ENCODE measurements at places on chromosomes 4 and X. TPM values are rescaled to one million over a fixed set of nuclear protein-coding genes. Genes with fewer than 3 reads are reported as not detected.

The AFF2 gene
- 0.03 TPM for polyA plus RNA-seq

DNA sequence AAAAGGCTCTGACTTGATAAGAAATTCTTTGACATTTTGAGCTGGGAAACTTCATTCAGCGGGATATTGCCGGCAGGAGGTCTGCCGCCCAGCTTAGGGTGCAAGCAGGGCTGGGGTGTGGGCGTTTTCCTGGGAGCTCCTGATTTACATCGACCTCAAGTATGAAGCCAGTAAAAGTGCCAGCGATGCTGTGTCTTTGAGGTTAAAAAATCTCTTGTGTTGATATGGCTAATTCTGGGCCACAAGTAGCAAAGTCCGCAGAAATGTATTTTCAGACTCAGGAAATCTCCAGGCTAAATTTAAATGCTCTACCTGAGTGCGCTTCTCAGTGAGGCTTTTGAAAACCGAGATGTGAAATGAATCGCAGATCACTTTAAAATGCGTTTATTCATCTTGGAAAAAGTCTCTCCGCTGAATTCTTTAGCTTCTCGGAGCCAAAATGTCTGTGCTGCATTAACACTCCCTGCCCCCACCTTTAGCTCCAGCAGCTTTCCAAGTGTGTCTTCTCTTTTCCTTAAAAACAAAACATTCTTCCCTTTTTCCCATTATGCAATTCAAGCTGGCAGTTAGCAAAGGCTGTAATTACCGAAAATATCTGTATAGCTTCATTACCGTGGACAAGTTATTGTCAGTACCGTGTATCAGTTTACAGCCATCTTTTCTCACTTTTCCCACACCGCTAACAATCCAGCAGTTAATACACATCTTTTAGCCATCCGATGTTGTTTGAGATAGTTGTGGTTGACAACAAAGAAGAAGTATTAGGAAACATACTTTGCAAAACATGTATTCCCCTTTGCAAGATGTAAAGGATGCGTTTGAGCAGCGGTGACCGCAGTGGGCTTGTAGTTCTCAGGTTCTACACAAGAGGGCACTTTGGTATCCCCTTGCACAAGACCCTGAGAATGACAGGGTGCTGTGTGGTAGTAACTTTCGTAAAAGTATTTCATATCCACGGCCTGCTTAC lies 136.0 kb upstream of the STX18 start:
- DNase-seq: no peak

DNA sequence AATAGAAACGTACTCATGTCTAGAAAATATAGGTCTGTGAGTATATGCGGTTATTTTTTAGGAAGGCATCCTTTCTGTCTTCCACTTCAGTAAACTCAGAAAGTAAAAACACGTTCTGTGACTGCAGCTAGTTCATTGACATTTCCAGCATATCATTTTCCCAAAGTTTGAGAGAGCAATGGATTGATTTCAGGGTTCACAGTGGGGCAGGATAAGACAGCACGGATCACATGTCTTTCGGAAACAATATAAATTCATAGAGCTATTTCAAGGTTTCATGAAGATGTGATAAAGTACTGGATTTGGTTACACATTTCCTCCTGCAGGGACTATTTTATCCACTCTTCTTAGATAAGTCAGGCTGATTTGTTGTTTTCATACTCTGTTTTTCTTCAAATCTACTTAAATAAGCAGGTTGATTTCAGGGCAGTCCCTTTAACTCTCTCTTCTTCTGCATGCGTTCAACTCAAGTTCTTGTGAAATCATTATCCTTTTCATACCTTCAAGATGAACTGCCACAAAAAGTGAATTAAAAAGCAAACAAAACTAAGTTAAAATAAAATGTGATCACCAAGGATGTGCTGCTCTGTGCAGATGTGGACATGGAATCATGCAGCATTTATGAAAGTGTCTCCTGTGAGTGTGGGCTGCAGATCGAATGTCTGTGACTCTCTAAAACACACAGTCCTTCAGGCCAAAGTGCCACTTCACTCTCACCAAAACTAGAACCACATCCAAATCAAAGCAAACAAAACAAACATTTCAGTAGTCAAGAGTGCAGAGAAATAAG lies 187.7 kb downstream of the UNC5C start:
- no peak for DNase-seq

The MAGEB2 gene
- not detected for polyA plus RNA-seq

GRCh38 chr4:149426461-149426860 lies 389.2 kb downstream of the IQCM start:
- no peak for DNase-seq

DNA sequence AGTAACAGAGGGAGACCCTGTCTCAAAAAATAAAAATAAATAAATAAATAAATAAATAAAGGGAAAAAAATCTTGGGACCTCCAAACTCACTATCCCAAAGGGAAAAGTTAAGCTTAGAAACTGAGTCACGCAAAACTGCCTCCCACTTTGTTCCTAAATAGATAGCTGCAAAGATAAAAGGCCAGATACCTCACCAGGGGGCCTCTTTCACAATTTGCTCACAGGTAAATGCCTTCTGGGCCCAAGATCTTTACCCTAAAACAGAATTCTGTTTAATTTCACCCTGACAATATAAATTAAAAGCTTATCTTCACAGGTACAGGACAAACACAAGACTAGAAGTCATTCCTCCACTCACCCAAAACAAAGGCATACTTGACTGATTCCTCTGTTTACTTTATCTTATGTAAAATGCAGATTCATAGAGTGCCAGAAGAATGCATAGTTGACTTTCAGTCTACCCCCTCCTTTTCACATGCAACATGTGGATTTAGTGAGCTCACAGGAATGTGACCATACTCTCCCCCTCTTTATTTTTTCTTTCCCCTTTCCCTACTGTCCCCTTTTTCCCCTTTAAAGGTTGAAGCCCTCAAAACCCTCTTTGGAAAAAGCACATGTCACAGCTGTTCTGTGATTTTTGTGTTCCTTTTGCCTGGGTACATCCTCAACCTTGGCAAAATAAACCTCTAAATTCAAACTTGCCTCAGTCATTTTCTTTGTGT lies 23.4 kb downstream of the ELF2 start:
- DNase-seq: no peak

The BTC gene
- polyA plus RNA-seq: 0.62 TPM

DNA sequence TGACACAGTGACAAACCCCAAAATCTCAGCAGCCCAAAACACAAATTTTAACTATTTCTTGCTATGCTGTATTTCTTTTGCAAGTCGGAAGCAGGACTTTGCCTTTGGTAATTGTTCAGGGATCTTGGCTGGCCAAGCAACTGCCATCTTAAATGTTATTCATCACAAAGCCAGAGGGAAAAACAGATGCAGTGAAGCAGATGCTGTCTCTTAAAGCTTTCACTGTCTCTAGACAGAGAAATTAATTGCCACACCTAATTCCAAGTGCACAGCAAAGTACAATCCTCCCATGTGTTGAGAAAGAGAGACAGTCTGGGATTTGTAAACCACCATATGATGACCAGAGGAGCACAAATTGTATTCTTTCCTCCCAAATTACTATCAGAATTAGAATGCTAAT lies 30.0 kb upstream of the GALNT7 start:
- no peak for DNase-seq

The MAGEB1 gene
- not detected for polyA plus RNA-seq

DNA sequence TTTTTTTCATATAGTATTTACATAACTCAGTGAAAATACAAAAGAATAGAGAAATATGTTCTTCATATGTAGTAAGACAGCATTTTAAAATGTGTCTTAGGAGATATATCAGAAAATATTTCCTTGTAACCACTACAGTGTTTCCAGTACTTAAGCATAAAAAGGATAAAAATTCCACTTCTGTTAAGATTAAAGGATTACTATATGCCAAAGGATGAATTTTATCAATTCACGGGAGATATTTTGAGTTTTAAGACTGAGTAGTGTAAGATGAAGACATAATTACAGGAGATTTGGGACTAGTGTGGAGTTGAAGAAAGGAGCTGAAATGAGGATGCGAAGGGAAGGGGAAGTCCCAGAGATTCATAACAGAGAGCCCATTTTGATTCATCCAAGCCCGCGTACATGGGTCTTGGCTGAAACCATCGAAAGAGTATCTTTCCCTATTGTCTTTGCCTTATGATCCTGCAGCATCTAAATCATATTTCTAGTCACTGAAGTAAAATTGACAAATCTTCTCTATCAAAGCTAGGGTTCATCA lies 58.7 kb downstream of the MAD2L1 start:
- no peak for DNase-seq

DNA sequence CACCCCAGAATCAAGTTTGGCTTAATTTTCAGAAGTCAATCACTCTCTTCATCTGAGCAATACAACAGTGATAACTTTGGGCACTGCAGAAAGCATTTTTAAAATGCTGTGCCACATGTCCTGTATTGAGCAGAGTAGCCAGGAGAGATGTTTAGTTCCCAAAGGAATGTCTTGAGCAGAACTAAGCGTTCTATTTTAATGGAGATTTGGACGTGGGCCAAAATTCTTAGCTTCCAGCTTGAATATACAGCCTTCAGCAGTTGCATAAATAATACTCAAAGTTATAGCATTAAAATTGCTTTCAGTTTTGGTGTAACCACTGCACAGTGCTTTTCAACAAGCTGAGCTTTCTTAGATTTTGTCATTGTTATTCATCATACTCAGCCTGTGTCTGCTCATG lies 679.2 kb downstream of the NLGN4X start:
- no peak for DNase-seq

- DNase-seq: no peak
Measured at GRCh38 chr4:153344131-153345011, at the start of gene MND1. Gene MND1 (plus strand): TSS chr4:153344688. CDS start chr4:153344738, 50 bp downstream.

GRCh38 chrX:136909119-136909705 lies 28.7 kb upstream of the RBMX start:
- no peak for DNase-seq

The PSAPL1 gene
- polyA plus RNA-seq: 0.05 TPM
